ENCODE measurements at places on chromosomes 4 and X.

GRCh38 chrX:21741364-21741763 is 16.6 kb downstream of the SMPX start:
- no peak for DNase-seq

DNA sequence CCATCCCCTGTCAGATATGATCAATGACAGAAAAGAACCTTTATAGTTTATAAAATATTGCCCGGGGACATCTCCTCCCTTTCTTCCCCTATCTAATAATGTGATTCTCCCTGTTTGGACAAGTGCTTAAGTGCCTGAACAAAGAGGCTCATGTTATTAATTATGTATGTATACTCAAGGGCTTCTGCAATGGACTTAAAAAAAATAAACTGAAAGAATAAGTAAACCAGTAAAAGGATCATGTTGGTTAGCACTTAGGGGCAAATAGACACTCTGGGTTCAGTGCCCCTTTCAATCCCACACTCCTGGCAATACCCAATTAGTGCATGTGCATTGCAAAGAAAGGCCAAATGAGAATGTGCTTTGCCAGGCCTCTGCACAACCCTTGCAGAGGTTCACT is 30.7 kb upstream of the RPS6KA6 start:
- DNase-seq = no peak

GRCh38 chrX:97863261-97863660 is 979.6 kb downstream of the RPA4 start:
- DNase-seq = no peak

DNA sequence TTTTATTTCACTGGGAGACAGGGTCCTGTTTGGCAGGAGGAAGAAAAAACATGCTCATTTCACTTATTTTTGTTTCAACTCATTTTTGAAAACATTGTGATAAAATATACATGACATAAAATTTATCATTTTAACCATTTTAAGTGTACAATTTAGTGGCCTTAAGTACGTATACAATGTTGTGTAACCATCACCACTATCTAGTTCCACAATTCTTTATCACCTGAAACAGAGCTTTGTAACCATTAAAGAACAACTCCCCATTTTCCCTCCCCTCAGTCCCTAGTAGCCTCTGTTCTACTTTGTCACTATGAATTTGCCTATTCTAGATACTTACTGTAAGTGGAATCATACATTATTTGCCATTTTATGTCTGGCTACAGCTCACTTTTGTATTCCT is 143.8 kb downstream of the GPAT3 start:
- DNase-seq = no peak

DNA sequence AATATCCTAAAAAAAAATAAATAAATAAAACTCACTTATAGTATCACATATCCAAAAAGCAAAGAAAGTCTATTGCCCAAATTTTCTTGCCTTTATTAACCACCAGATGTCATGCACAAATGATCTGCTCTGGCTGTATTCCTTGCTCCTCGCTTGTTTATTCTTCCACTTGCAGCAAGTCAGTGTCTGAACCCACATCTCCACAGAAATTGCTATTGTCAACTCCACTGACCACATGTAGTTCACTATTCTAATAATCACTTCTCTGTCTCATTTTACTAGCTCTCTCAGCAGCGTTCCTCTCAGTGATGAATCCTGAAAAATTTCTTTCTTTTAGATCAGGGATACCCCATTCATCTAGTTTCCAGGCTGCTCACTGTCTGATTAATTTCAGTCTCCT is 29.3 kb upstream of the CXXC4 start:
- DNase-seq = no peak

DNA sequence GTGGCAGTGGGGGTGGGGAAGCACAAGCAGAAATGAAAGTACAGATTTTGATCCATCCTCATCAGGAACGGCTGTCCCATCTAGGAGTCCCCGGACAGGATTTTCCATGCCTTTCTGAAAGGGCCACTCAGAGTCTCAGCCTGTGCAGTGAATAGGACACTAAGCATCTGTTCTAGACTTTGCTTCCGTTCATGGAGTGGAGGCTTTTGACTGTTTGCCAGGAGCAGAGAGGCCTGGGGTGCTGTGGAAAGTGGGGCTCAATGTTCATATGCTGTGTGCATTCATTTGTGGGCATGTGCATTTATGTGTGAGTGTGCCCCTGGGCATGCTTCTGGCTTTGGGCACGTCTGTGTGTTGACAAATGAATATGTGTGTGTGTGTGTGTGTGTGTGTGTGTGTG is 25.6 kb upstream of the MAMLD1 start:
- DNase-seq = no peak

DNA sequence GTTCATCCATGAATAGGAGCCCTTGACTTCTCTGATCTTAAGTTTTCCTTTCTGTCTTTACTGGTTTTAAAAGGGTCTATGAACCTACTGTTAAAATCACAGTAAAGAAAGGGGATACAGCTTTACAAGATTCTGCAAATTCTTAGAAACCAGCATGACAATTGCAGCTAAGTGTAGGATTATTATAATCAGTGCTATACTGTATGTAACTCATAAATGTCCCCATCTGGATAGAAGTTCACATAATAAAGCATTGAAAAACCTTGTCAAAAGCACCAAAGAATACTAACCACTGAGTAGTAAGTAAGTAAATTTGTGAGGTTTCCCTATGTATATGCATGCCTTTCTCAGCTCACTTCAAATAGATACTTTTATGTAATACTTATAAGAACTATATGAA is 724.6 kb downstream of the CENPC start:
- no peak for DNase-seq

DNA sequence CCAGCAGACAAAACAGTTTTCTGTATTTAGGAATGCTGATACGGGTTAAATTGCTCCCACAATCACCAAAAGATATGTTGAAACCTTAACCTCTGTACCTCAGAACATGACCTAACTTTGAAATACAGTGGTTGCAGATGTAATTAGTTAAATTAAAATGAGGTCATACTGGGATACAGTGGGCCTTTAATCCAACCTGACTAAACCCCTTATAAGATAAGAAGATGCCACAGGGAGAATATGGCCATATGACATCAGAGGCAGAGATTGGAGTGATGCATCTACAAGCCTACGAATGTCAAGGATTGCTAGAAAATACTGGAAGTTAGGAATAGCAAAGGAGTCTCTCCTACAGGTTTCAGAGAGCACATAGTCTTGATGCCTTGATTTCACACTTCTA is 32.1 kb upstream of the PARM1 start:
- DNase-seq = no peak

GRCh38 chrX:39728025-39728424 is 369.7 kb downstream of the BCOR start:
- DNase-seq = no peak
